ENCODE measurements at places on chromosomes 3 and 15. TPM values are rescaled to one million over a fixed set of nuclear protein-coding genes. Genes with fewer than 3 reads are reported as not detected.

Gene CRABP1
- 0.61 TPM for total RNA-seq

Gene ADAMTS7
- total RNA-seq: 0.92 TPM

Gene GATA2
- total RNA-seq: 2.6 TPM

Gene MINAR1
- 0.43 TPM for total RNA-seq

Gene RASL12
- 9.2 TPM for total RNA-seq

Gene KNSTRN
- 6.7 TPM for total RNA-seq

Gene TIMP4
- 3.8 TPM for total RNA-seq
